ENCODE measurements at places on chromosomes 1 and 21.

DNA sequence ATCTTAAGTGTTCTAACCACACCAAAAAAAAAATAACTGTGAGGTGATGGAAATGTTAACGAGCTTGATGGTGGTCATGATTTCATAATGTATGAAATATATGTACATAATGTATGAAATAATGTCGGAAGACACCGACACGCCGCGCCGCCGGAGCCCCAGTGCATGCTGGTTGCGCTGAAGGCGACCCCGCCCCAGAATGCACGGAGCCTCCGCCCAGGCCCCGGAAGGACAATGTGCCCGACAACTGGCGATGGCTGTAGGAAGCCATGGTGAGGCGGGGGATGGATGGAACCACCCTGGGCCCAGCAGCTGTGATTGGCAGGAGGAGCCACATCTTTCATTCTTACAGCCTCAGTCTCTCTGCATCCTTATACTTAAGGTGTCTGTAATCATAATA, 7.4 kb downstream of the OR2T10 start:
- H3K4me1 ChIP-seq, result no peaks in the 10 kb centered on the region
- no peak overlapping the region for H3K4me3 ChIP-seq
- peaks cover 2% of the 10 kb centered on the region for H3K27me3 ChIP-seq
- H3K27ac ChIP-seq, result no peak overlapping the region
- H3K36me3 ChIP-seq, result no peaks in the 10 kb centered on the region

GRCh38 chr1:174197547-174197946, 38.2 kb downstream of the RABGAP1L start:
- H3K27ac ChIP-seq, result no peak overlapping the region

- H3K36me3 ChIP-seq, result peaks cover 4% of the 10 kb centered on the region
- no peaks in the 10 kb centered on the region for H3K27me3 ChIP-seq
- H3K4me3 ChIP-seq, result no peak overlapping the region
- no peak for DNase-seq
- H3K4me1 ChIP-seq, result no peaks in the 10 kb centered on the region
- H3K27ac ChIP-seq, result no peak overlapping the region
These were observed 54.9 kb downstream of the KCNK1 start for GRCh38 chr1:233668725-233669294.

GRCh38 chr1:101479945-101480344, 243.1 kb downstream of the S1PR1 start:
- no peak for DNase-seq
- H3K4me3 ChIP-seq, result no peak overlapping the region
- H3K4me1 ChIP-seq, result peaks cover 15% of the 10 kb centered on the region
- no peaks in the 10 kb centered on the region for H3K36me3 ChIP-seq

- H3K27ac ChIP-seq, result no peak overlapping the region
- peaks cover 3% of the 10 kb centered on the region for H3K27me3 ChIP-seq
- peaks cover 5% of the 10 kb centered on the region for H3K4me1 ChIP-seq
- no peaks in the 10 kb centered on the region for H3K36me3 ChIP-seq
These were observed 129.8 kb upstream of the DAB1 start for GRCh38 chr1:57553666-57554065.
